Umbilical cord (tissue), 2 donors: ENCODE measurements at places on chromosomes 7 and 10.

DNA sequence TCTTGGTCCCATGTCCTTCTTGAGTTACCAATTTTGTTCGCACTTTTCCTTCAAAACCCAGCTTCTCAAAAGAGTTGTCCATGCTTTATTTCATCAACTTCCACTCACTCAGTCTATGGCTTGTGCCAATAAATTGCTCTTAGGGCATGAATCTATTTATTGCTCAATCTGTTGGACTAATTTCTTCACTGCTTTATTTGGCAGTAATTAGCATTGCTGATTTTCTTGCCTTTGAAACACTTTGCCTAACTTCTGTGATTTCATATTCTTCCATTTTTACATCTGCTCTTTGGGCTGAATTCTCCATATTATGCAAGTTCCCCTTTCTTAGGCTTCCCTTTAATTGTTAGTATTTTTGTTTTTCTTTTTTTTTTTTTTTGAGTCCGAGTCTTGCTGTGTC is 16.8 kb downstream of the DLD start:
- no peak for DNase-seq

DNA sequence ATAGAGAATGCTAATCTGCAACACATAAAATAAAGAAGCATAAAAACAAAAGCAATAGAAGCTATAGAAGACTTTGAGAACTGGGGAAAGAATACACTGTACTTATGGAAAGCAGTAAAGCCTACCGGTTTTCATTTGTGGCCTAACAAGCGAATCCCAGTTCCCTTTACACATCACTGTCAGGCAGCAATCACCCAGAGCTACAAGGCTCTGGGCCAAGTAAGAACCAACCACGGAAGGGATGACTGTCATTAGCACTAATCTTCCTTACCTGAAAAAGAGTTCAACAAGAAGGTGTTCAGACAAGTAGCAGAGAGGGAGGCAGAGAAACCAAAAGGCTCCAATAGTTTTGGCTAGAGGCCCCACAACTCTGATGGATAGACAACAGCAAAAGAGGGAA is 15.0 kb downstream of the CCDC6 start:
- no peak for DNase-seq

GRCh38 chr10:37947526-37947925 is 28.9 kb downstream of the ZNF25 start:
- no peak for DNase-seq

DNA sequence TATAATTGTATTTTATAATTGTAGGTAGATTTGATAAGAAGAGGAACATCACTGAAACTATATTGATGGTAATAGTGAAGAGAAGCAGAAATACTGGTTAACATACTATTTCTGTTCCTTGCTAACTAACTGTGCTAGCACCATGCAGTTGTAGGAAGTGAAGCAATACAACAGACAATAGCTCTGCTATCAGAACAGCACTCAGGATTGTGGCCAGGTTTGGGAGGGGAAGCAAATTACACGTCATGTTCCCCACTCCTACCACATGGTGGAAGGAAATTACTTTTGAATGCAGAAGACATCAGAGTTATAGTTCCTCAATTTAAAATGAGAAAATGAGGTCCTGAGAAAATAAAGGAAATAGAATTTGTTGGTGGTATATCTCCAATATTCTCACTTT is 151.1 kb downstream of the DGKB start:
- DNase-seq: no peak

DNA sequence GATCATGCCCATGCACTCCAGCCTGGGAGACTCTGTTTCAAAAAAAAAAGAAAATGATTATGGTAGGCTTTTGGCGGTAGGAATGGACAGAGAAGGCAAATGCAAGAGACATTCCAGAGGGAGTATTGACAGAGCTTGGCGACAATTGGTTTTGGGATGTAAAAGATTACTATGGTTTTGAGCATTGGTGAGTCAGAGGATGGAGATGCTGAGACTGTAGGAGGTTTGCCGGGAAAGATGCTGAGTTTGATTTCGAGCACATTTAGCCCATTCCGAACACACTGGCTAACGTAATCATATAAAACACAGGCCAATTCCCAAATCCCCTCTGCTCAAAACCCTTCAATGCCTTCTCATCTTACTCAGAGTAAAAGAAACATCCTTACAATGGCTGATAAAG is 161.6 kb upstream of the MKLN1 start:
- no peak for DNase-seq

DNA sequence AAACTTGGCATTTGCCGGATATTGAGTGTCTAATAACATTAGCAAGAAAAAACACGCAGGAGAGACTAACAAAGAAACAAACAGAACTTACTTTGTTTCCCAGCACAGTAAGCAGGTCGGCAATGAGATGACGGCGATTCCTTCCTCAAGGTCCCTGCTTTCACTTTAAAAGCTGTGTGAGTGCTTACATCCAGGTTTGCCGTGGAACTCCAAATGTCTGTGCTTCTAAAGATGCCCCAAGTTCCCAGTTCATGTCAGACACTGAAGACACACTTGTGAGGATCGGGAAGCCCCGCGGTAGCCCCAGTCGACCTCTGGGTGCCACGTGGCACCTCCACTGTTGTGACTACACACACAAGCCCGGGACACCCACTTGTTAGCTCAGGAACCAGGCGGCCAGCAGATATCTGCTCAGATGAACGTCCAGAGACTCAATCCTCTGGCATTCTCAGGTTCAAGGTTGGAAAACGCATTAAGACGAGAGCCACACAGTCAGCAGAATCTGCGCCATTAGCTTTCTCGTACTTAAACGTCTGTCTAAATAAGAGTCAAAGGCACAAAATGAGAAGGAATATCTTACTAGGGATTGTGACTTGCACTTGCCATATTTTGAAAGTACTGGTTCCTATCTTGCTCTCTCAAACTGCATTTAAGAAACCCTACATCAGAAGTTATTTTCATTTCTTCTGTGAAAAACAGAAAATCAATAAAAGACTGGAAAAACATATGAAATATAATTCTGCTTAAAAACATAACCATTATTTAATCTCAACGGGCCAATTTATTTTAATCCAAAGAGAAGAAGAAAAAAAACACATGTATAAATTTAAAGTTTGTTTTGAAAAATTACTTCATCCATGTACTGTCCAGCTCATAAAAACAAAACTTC is 207.6 kb upstream of the KLF14 start:
- DNase-seq: no peak

- no peak for DNase-seq
Measured at GRCh38 chr10:17233286-17233991, 5.4 kb downstream of the VIM start.

DNA sequence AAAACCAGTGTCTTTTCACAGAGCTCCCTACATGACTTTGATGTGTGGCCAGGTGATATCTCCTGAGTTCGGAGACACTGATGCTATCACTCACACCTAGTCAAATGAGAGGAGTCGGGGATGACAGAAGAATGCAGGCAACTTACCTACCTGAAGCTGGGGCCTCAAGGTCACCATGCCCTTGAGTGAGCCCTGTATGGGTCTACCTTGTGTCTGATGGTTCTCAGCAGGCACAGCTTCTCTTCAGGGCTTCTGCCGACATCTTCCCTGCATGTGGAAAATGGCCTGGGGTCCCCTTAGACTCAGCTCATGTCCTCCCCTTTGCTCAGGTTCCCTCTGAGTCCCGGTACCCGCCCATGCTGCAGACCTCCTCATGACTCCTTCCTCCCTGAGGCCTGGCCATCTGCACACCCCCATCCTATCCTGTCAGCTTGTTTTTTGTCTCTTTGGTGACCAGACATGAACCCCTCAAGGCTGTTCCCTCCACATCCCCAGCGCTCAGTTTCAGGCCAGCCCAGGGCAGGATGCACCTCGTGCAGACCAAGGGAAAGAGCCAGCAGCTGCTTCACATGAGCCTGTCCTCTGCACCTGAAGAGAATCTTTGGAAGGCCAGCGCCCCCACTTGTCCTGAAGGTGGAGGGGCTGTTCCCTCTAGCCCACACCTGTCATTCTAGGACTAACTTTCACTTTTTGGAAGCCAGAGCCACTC is 74.6 kb upstream of the GDF10 start:
- no peak for DNase-seq

GRCh38 chr7:158700008-158700407 is 4.6 kb downstream of the NCAPG2 start:
- DNase-seq: no peak

- no peak for DNase-seq
Measured at GRCh38 chr7:112147793-112148361, 58.3 kb downstream of the DOCK4 start.

DNA sequence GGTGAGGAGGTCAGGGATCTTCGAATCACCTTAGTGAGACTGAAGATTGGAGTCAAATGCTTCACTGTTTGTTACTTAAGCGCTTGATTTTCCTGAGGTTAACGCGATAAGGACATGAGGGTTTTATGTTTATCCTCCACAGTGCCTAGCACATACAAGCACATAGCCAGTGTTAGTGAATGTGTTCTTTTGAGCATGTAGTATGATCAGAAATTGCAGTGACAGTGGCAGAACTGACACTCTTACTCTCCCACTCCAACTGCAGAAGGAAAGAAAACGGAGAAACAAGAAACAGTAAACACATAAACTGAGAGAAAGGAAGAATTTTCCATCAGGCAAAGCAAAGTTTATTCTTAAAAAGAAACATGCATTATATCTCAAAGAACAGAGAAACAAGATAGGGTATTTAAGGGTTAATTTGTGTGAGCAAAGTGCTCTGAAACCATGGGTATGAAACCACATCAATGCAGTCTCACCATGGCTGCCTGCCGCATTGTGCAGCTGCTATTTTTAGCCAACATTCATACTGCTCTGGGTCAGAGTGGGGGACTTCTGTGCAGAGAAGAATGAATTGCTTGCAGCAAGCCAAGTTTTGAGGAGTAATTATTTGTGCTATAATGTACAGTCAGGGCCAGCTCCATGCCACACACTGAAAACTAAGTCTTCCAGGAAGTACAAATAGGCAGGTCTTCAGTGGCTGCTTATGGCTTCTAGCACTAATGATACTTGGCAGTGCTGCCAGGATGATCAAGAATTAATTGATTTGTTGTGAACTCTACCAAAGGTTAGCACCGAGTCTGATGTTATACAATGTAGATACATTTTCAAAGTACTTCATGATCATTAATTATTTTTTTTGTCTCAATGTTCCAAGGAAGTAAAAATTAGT is 152.0 kb downstream of the MACC1 start:
- DNase-seq: peak; percentile 63

DNA sequence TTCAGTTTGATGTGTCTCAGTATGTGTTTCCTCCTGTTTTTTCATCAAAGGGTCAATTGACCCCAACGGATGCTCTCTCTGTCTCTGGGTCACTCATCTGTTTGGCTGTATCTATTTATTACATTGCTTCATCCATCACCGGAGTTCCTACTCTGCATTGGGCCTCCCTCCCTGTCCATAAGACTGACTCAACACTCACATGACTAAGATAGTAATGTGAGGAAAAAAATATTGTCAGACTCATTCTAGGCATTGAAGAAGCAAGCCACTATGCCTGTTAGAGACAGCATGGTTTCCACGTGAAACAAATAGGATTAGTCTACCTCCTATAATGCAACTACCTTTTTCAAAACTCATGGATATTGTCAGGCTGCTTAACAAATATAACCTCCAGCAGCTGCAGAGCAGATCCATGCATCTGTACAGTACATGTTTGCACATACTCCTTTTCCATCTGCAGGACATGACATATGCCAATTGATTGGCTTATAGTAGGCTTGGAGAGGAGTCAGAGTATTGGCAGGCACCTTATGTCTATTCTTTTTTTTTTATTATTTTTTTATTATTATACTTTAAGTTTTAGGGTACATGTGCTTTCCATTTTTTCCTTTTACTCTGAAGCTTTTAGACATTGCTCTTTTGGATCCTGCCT is 275.2 kb downstream of the LRRTM3 start:
- no peak for DNase-seq

- no peak for DNase-seq
Measured at GRCh38 chr10:70603449-70603801, 884 bp upstream of the PRF1 start.

DNA sequence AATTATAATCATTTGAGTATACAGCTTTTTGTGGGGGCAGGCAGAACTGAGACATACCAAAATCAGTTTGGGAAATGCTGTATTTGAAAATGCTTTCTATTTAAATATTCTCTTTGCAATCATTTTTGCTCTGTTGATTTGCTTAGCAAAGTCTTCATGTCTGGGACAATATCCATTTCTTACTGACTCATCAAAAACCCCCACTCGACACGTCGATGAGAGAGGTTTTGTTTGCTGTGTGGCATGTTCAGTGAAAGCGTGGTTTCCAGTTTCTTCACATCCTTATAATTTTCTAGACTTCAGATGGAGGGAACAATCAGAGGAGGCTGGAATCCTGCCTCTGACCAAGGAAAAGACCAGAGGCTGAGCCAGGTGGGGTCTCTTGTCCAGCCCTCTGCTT is 28.9 kb downstream of the HTRA1 start:
- no peak for DNase-seq

GRCh38 chr7:115680921-115681320 is 349.6 kb downstream of the TFEC start:
- no peak for DNase-seq

DNA sequence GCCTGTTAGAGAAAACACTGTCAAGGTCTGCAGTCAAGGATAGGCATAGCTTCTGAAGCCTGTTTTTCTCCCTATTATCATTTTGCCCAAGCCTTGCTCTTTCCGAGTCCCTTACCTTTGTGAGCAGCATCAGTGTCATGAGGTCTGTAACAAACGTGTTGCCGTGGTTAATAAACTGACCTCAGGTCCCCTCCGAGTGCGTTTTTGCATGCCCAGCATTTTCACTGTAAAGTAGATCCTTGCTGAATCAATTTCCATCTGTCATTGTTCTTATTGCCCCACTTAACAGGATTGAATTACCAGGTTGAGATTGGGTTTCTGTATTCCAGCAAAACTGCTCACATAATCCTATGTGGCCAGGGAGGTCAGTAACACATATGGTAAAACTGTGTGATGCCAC is 110.3 kb downstream of the ZNF248 start:
- no peak for DNase-seq

- DNase-seq: peak; percentile 83
Measured at GRCh38 chr10:58319599-58319998, 15.2 kb upstream of the UBE2D1 start.

- no peak for DNase-seq
Measured at GRCh38 chr7:151384776-151385625, 24.8 kb downstream of the WDR86 start.

- DNase-seq: no peak
Measured at GRCh38 chr10:86333826-86334487, 32.6 kb downstream of the GRID1 start.

GRCh38 chr7:17625043-17625442 is 315.3 kb downstream of the SNX13 start:
- DNase-seq: peak; percentile 31

GRCh38 chr10:81179805-81180452 is 642.2 kb downstream of the SH2D4B start:
- DNase-seq: no peak

- DNase-seq: no peak
Measured at GRCh38 chr7:157601530-157601929, 264.7 kb downstream of the DNAJB6 start.

GRCh38 chr10:101451261-101451660 is 97.3 kb downstream of the BTRC start:
- DNase-seq: no peak
